ENCODE measurements at places on chromosomes 5 and 9.
A peak's percentile ranks its signal among the peaks of the same experiment; 100 is the strongest.

DNA sequence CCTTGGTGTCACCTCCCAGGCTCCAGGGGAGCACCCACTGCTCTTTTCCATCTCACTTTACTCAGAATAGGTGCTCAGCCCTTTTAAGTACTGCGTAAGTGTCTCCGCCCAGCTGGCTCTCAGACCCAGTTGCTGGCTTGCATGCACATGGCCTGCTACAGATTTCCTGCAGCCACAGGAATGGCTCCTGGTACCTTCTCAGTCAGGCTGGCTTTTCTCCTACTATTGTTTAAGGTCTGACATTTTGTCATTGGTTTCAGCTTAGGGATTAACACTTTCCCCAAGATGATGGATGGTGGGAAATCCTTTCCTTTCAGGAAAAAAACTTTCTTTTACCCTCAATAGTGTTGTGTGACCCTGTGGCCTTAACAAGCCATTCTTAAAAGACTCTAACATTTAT is 1652.3 kb upstream of the WWC1 start:
- no peak for DNase-seq

GRCh38 chr5:81140943-81141342 is 92.2 kb upstream of the CKMT2 start:
- DNase-seq, result no peak

DNA sequence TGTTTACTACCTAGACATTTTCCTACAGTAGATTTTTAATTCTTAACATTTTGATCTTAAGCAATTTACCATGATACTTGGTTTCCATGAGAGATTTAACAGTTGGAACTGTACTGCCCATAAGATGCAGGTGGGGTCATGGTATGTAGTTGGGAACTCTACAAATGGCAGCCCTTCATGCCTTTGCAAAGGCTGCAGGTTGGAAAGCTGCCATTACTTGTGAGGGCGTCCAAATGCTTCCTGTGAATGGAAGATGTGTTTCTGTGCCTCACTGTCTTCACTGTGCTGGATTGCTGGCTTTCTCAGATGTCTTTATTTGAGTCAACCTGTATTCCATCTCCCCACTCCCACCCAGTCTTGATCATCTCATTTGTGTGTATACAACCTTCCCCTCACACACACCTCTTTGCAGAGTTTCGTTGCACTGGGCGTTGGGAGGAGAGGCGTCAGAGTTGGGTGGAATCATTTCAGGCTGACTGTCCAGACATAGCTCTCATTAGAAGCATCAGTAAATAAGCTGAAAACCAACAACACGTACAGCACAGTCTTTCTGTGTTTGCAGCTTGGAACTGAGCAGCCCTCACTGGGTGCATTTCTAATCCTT is 14.8 kb upstream of the ABL1 start:
- DNase-seq, result no peak

- DNase-seq, result no peak
These were observed 342.2 kb upstream of the RFX3 start for GRCh38 chr9:3868012-3868411.

DNA sequence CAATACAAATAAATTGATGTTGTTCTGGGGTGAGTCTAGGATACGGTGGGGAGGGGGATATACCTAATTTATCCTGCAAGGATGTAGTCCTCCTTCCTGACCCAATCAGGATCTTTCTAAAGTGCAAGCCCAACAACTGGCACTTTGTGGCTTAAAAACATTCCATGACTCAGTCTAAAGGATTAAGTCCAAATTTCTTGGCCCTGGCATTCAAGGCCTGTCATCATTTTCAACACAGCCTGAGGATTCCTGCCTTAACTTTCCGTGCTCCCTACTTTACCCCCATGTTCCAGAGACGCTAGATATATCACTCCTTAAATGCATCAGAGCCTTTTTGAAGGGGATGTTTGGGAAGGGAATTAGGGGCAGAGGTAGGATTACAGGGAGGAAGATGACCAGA is 1.0 kb downstream of the FAM221B start:
- DNase-seq, result no peak

DNA sequence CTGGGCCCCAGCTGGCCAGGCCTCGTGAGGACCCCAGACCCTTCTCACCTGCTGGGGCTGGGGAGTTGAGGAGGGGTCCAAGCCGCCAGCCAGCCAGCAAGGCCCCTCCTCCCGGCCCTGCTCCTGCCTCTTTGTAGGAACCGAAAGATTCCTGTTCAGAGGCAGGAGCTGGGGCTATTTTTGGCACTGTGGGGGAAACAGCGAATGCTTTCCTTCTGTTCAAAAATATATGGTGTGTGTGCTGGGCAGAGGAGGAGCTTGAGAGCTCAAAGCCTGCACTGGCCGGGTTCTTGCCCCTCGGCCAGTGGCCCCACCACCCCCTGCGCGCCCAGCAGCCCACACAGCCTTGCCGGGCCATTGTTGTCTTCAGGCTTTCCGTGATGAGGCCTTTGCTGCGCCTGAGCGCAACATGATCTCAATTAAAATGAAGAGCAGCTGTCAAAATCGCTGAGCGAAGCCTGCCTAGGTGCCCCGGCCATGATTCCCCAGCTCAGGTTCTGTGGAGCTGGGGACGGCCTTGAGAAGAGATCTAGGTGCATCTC is 13.4 kb downstream of the NCS1 start:
- no peak for DNase-seq

GRCh38 chr5:79842991-79843390 is 148.1 kb downstream of the MTX3 start:
- DNase-seq, result no peak

DNA sequence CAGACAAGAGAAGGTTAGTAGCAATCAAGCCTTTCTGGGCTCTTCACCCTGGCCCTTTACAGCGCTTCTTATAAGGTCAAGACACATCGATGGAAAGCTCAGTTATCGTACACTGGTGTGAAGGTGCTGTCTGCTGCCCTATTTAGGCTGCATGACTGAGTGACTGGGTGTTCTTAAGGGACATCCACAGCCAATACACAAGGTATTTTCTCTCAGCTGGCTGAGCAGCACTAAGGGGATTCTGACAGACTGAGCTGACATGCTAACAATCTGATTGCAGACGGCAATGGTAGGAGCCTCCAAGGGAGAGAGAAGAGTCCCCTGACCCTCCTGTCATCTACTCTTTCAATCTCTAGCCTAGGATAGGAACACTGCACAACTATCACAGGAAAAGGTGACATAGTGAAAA is 577.9 kb downstream of the ISL1 start:
- DNase-seq, result no peak

- no peak for DNase-seq
These were observed 24.7 kb downstream of the F2RL2 start for GRCh38 chr5:76598531-76598930.

- no peak for DNase-seq
These were observed 43.9 kb downstream of the MAP1B start for GRCh38 chr5:72151169-72151568.

GRCh38 chr5:72508241-72509170 is 1.3 kb upstream of the ZNF366 start:
- no peak for DNase-seq

DNA sequence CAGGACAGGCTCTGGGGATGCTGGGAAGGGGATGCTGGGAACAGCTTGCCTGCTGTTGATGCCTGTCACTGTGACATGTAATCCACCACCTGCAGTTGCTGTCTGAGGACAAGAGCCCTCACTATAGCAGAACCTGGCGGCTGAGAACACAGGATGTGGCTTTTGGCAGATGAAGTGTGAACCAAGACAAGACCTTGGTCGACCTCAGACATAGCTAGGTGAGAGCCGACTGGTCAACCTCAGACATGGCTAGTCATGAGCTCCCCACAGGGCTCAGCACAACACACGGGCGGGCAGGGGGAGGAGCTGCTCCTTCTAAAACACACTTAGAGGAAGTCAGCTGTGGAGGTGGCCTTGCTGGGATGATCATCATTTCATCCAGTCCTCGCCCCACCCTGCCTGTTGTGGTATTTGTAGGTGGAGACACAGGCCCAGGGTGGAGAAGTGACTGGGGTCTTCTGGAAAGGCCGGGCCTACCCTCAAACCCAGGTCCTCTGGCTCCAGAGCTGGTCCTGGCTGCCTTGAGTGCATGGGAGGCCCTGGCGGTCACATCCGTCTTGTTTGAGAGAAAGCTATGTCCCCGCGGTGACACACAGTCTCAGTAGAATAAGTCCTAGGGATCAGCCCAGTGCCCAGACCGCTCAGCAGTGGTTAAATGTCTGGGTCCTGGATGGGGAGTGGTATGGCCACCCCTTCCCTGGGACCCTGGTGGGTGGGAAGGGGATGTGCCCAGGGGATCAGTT is 6.1 kb downstream of the SUSD3 start:
- peak; percentile 50 for DNase-seq
